Foreskin keratinocyte (primary cell): ENCODE measurements at places on chromosomes 5 and 9. TPM values are rescaled to one million over a fixed set of nuclear protein-coding genes. Genes with fewer than 3 reads are reported as not detected.

LHX6 gene
- total RNA-seq: 0.11 and 0.44 TPM in 2 replicates

GRCh38 chr9:128787659-128788058 lies 606 bp downstream of the TBC1D13 start:
- peak; percentile 7 for DNase-seq

- DNase-seq: peak; percentile 26
These were observed 443.3 kb downstream of the DNAH5 start for GRCh38 chr5:13501176-13501575.

DNA sequence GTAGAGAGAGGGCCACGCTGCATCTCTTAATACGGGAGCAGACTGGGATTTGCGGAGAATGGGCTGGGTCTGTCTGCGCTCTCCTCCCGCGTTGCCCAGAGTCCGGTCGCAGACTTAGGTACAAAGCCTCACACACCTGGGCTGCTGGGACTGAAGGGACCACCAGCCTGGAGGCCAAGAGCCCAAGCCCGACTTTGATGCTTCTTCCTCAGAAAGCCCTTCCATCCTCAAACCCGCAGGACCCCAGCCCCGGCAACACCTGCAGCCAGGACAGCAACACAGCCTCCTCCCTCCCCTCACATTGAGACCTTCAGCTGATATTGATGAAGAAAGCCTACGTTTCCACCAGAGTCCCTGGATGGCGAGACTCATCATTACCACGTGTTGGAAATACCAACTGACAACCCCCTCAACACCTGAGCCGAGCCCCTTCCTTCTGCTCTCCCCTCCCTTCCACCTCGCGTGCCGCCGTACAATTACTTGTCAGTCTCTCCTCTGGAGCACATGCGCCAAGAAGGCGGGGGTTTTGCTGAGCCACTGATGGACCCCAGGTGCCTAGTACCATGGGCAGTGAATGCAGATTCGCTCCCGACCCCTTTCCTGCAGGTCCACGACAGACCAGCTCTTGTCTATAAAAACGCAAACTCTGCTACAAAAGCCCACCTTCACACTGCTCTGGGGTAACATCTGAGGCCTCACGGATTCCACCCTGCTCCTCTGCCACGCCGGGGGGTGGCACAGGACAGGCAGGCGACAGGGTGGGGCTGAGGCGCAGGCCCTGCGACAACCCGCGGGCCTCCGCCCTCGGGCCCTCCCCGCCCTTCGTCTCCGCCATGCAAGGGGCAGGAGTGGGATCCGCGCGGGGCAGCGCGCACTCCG lies 841 bp downstream of the ASB6 start:
- no peak for DNase-seq
